CD4-positive, alpha-beta T cell treated with Interleukin-10 for 1 hour (primary cell): ENCODE measurements at places on chromosomes 7 and 10.
A peak's percentile ranks its signal among the peaks of the same experiment; 100 is the strongest.

GRCh38 chr7:48748081-48748833, 176.1 kb upstream of the CDC14C start:
- no peak for DNase-seq

- peak; percentile 19 for DNase-seq
Measured at GRCh38 chr7:120941064-120941463, 9.5 kb upstream of the ING3 start.

DNA sequence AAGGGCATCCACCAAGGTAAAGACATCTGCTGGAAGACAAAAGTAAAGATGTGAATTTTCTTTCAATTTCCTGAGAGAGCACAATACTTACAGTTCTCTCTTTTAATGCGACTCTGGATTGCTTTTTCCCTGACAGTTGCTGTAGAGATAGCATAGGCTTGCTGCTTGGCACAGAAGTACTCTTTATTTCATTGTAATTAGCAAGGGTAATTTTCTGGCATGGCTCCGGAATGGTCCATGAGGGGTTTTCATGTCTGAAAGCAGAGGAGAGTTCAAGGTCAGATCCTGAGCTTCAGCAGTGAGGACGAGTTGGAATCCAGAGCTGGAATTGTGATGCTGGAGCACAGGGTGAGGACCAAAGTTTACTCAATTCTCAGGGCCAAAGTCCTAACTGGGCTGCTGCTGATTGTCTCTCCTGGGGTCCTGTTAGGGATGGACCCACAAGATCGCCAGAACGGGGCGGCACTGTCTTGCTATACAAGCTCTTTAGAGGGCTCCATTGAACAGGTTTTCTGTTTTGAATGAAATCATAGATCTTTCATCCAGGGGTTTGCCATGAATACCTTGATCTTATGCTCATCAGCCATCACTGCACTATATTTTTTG, 190.0 kb upstream of the MKI67 start:
- DNase-seq, result no peak

DNA sequence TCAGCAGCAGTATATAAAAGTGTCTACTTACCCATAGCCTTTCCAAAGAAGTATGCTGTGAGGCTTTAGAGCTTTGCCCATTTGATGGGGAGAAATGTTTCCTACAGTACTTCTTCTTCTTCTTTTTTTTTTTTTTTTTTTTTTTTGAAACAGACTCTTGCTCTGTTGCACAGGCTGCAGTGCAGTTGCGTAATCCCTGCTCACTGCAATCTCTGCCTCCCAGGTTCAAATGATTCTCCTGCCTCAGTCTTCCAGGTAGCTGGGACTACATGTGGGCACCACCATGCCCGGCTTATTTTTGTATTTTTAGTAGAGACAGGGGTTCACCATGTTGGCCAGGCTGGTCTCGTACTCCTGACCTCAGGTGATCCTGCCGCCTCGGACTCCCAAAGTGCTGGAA, 101.7 kb upstream of the TMEM26 start:
- no peak for DNase-seq

DNA sequence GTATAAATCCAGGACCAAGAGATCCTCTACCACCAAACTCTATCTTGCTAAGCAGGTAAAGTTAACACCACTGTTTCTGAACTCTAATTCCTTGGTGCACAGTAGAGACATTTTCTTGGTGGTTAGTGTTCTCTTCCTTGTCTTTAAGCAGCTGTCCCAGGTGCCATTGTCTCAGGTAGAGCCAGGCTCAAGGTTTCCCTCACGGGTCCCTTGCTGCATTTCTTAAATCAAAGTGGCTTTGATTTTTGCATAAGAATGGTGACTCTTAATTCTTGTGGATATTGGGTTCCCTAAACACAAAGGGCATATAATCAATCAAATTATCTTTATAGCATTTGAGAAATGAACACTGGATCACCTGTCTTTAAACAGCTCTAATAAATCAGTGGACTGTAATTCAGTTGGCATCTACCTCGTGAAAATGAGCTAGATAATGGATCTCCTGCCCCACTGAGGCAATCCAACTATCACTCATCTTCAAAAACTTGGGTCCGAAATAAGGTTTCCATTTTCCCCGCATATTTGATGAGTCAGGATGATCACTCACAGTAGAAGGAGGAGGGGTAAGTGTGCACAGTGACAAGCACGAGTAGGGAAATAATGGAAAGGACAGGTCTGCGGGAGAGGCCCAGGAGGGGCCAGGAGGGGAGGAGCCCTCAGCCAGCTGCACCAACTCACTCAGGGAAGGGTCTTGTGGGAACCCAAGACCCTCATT, 2.4 kb downstream of the ABCC2 start:
- DNase-seq, result no peak
